ENCODE measurements at places on chromosomes 1 and 21. TPM values are rescaled to one million over a fixed set of nuclear protein-coding genes. Genes with fewer than 3 reads are reported as not detected.

DNA sequence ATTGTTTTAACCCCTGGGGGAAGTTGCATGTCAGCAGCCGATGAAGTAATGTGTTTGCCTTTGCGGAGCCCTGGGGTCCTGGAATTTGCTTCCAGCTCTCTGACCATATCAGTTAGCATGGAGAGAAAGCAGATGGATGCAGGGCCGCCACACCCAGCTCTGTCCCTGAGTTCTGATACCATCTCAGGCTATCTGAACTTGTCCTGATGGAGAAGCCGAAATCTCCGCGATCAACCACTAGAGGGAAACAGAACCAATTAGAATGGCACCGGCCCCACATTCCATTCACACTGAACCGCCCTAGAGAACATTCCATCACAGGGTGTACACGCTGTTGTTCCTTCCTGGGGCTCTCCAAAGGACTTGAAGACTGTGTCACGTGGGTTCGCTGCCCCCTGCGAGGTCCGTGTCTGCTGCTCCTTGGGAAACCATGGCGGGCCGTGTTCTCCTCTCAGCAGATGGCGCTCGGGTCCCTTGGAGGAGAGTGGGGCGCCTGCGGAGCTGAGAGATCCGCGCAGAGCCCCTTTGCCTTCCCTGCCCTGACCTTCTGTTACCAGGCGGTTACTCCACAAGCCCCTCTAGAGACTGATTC, 75.4 kb downstream of the ABCA4 start:
- H3K27me3 ChIP-seq = no peaks in the 10 kb centered on the region
- no peaks in the 10 kb centered on the region for H3K4me1 ChIP-seq
- no peak overlapping the region for H3K4me3 ChIP-seq

DNA sequence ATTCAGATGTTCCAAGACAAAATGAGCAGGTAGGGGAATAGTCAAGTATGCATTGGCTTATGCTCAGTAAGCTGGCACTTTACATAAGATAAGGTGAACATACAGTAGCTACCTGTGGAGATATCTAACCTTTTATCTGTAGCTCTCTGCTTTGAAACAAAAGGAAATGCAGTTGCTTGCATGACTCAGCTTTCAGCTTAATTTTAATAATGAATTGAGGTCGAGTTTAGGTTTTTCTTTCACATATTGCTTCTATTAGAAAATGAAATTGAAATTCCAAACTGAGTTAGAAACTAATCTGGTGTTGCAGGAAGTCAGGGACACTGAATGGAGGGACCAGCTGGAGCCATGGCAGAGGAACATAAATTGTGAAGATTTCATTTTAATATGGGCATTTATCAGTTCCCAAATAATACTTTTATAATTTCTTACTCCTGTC, 8.3 kb downstream of the FRRS1 start:
- no peaks in the 10 kb centered on the region for H3K27me3 ChIP-seq
- no peak for DNase-seq
- no peak overlapping the region for H3K4me3 ChIP-seq
- peaks cover 26% of the 10 kb centered on the region for H3K4me1 ChIP-seq

GRCh38 chr1:80392529-80392928, 1386.0 kb upstream of the ADGRL4 start:
- DNase-seq = no peak
- H3K27me3 ChIP-seq = no peaks in the 10 kb centered on the region
- H3K4me1 ChIP-seq = no peaks in the 10 kb centered on the region
- no peak overlapping the region for H3K4me3 ChIP-seq
- no peaks in the 10 kb centered on the region for H3K36me3 ChIP-seq
- H3K27ac ChIP-seq = no peak overlapping the region

GRCh38 chr1:76340056-76340455, 265.5 kb downstream of the ST6GALNAC3 start:
- no peaks in the 10 kb centered on the region for H3K36me3 ChIP-seq
- no peak for DNase-seq
- no peak overlapping the region for H3K4me3 ChIP-seq
- no peak overlapping the region for H3K27ac ChIP-seq
- H3K4me1 ChIP-seq = no peaks in the 10 kb centered on the region

- no peak overlapping the region for H3K27ac ChIP-seq
- H3K27me3 ChIP-seq = no peaks in the 10 kb centered on the region
- H3K4me1 ChIP-seq = no peaks in the 10 kb centered on the region
These were observed 7.3 kb downstream of the CRYZL1 start for GRCh38 chr21:33634254-33634653.

GRCh38 chr1:43529206-43529731, 1.4 kb upstream of the PTPRF start:
- H3K4me3 ChIP-seq = no peak overlapping the region
- H3K36me3 ChIP-seq = no peaks in the 10 kb centered on the region
- peak overlapping the region; percentile 92 for H3K27ac ChIP-seq
- peak; percentile 89 for DNase-seq
- no peaks in the 10 kb centered on the region for H3K27me3 ChIP-seq

GRCh38 chr1:22876359-22877111, 96.1 kb downstream of the LACTBL1 start:
- no peak overlapping the region for H3K27ac ChIP-seq
- no peaks in the 10 kb centered on the region for H3K36me3 ChIP-seq
- DNase-seq = no peak
- no peak overlapping the region for H3K4me3 ChIP-seq
- no peaks in the 10 kb centered on the region for H3K27me3 ChIP-seq

GRCh38 chr21:33299181-33299752, 25.5 kb upstream of the IFNAR1 start:
- H3K4me3 ChIP-seq = no peak overlapping the region
- H3K27me3 ChIP-seq = no peaks in the 10 kb centered on the region
- peaks cover 22% of the 10 kb centered on the region for H3K4me1 ChIP-seq
- H3K36me3 ChIP-seq = peaks cover 8% of the 10 kb centered on the region
- DNase-seq = peak; percentile 18

DNA sequence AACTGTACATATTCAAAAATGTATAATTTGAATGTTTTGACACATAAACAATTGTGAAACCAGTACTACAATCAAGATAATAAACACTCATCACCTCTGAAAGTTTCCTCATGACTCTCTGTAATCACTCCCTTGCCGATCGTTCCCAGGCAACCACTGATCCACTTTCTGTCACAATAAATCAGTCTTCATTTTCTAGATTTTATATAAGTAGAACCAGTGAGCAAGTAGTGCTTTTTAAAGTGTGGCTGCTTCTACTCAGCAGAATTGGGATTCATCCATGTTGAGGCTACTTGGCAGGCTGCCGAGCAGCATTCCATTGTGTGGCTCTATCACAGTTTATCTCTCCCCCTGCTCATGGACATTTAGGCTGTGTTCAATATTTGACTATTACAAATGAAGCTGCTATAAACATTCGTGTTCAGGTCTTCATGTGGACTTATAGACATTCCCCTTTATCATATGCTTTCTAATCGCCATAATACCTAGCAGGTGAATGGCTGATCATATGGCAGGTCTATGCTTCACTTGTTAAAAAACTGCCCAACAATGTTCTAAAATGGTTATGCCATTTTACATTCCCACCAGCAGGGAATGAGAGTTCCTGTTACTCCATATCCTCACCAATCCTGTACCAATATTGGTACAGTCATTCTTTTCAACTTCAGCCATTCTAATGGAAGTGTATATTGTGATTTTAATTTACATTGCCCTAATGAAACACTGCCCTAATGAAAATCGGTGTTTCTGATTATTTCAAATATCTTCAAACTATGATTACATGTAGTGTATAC, 20.5 kb downstream of the TEX38 start:
- no peaks in the 10 kb centered on the region for H3K27me3 ChIP-seq
- DNase-seq = no peak
- H3K4me1 ChIP-seq = peaks cover 22% of the 10 kb centered on the region
- no peak overlapping the region for H3K4me3 ChIP-seq
- no peaks in the 10 kb centered on the region for H3K36me3 ChIP-seq
- H3K27ac ChIP-seq = no peak overlapping the region

- no peak overlapping the region for H3K4me3 ChIP-seq
- H3K27ac ChIP-seq = no peak overlapping the region
- no peak for DNase-seq
- no peaks in the 10 kb centered on the region for H3K27me3 ChIP-seq
- peaks cover 19% of the 10 kb centered on the region for H3K4me1 ChIP-seq
These were observed 146.1 kb downstream of the SPATA46 start for GRCh38 chr1:162230517-162230916.

Gene FAM151A
- total RNA-seq = 5.2 TPM

Gene RIMS3
- 14.7 TPM for total RNA-seq

Gene DCST1
- total RNA-seq = not detected

Gene TIAM1
- 4.9 TPM for total RNA-seq

All from transverse colon (tissue), 4 donors.